ENCODE measurements at places on chromosomes 3 and 15.
A peak's percentile ranks its signal among the peaks of the same experiment; 100 is the strongest.

- DNase-seq, result no peak
Observed at GRCh38 chr3:33425453-33425852, 14.8 kb downstream of the UBP1 start.

DNA sequence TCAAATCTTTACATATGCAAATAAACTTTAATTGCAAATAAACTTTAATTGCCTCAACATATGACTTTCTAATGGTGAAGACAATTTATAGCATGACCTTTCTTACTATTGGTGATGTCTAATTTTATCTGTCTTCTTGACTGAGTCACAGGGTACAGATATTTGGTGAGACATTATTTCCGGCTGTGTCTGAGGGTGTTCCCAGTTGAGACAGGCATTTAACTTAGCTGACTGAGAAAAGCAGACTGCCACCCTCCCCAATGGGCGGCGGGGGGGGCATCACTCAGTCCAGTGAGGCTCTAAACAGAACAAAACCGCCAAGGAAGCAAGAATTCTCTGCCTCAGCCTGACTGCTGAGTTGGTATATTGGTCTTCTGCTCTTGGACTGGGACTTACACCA lies 160.0 kb downstream of the TBL1XR1 start:
- no peak for DNase-seq

- DNase-seq, result peak; percentile 88
Observed at GRCh38 chr3:188948281-188948996, 223.3 kb upstream of the TPRG1 start.

DNA sequence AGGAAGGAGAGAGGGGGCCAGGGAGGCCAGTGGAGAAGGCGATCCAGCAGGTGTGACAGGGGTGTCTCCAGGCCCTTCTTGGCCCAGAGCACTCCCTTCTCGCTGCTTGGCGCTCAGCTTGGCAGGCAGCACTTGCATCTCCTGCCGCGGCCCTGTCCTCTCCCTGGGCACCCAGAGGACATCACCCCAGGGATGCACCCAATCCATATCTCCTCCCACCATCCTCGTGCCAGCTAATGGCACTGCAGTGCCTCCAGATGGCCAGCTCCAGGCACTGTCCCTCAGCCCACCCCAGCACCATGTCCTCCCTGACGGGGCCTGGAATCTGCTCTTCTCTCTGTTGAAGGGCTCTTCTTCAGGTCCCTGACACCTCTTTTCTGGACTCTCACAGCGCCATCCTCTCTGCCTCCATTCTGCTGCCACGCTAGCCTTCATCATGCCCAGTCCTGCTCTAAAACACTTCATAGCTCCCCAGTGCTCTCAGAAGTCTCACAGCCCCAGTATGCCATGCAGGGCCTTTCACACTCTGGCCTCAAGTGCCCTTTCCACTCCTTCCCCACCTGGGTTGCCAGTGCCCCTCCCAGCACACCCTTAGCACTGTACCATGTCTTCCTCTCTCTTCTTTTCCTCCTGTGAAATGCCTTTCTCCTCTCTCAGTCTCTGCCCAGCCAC lies 106.8 kb upstream of the SLC6A11 start:
- DNase-seq, result no peak

- no peak for DNase-seq
Observed at GRCh38 chr3:104974316-104974715, 392.4 kb upstream of the ALCAM start.

DNA sequence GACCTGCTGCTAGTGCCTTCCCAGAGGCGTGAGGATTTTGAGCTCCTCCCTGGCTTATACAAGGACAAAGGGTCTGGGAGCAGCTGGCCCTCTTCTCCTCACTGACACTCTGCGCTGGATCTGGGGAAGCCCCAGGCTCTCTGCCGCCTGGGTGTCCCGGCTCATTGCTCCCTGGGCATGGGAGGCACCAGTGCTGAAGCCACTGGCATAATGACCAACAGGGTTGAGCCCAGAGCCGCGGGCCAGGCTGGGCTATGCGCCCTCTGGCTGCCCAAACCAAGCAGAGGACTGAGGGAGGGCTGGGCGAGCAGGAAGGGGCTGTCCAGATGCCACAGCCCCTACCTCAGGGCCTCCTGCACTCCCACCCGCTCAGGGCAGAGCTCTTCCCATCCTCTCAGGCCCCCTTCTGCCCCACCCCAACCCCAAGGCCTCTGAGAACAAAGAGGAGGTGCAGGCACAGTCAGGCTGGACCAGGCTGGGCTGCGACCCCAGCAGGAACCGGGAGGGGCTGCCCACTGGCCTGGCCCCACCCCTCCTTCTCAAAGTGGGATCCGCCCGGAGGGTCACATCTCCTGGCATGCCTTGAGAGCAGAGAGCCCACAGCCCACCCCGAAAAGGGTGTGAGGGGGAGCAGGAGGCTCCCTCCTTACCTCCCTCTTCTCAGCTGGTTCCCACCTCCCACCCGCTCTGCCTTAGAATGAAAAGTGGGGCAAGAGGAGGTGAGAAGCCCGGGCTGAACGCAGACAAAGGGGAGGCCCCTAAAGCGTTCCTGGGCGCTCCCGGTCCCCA lies 1.6 kb downstream of the LINGO1 start:
- no peak for DNase-seq

DNA sequence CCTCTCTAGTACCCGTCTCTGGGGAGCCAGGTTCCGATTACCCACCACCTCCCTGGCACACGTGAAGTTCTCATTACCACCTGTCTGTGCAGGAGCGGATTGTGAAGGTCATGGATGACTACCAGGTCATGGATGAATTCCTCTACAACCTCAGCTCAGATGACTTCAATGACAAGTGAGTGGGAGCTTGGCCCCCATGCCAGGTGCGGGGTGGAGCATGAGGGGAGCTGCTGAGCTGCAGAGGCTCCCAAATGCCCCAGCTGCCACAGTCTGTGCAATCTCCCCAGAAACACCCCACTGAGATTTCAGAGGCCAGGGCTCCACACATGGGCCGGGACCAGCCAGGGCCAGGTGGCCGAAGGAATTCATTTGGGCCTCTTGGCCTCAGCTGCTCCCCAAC lies 34.3 kb downstream of the DNAH1 start:
- no peak for DNase-seq

- DNase-seq, result no peak
Observed at GRCh38 chr3:21624524-21624923, 126.5 kb downstream of the ZNF385D start.

All from pulmonary artery endothelial cell (primary cell).